ENCODE measurements at places on chromosomes 11 and 22. TPM values are rescaled to one million over a fixed set of nuclear protein-coding genes. Genes with fewer than 3 reads are reported as not detected.

Gene ENTHD1
- total RNA-seq = not detected

Gene ANGPTL5
- not detected for total RNA-seq

Gene DEFB131B
- not detected for total RNA-seq

Gene TSPAN32
- not detected for total RNA-seq

Gene ATP6V1E1
- total RNA-seq = 118 TPM

Gene CBX7
- 1.2 TPM for total RNA-seq

Gene RBM4
- total RNA-seq = 99.1 TPM

Gene LUZP2
- total RNA-seq = 0.28 TPM

Gene ANKK1
- 1.4 TPM for total RNA-seq

Gene EMID1
- total RNA-seq = not detected

Gene OPCML
- total RNA-seq = not detected

Gene APOBEC3H
- 0.39 TPM for total RNA-seq

Gene OR2AT4
- total RNA-seq = not detected

Gene GRAP2
- not detected for total RNA-seq

Gene CD248
- not detected for total RNA-seq

Gene TH
- 2.9 TPM for total RNA-seq

Gene DRICH1
- total RNA-seq = 0.11 TPM
